ENCODE measurements at places on chromosomes 3 and 15.
A peak's percentile ranks its signal among the peaks of the same experiment; 100 is the strongest.

- no peak for DNase-seq
Observed at GRCh38 chr3:186235554-186235953, 126.5 kb downstream of the DGKG start.

- DNase-seq, result no peak
Observed at GRCh38 chr3:159664006-159664405, 324.6 kb upstream of the IL12A start.

GRCh38 chr15:71651750-71652186 is 158.6 kb upstream of the NR2E3 start:
- peak; percentile 17 for DNase-seq

DNA sequence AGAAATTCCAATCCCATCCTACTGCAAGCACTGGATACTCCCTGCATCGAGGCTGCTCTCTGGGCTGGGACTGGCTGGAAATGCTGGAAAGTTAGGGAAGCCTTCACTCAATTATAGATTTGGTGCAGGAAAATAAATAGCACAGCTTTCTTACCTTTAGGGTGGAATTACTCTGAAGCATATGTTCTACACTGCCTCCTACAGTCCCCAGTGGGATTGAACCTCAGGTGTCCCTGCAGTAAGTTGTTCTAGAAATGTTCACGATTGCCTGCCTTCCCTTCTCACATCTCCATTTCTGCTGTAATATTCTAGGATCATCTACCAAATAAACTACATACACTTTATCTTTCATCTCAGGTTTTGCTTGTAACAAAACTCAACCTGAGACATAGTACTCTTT is 536.7 kb upstream of the LMCD1 start:
- no peak for DNase-seq

- no peak for DNase-seq
Observed at GRCh38 chr15:78129077-78129750, 2.0 kb downstream of the CIB2 start.

GRCh38 chr15:40902605-40903561 is 8.6 kb downstream of the VPS18 start:
- DNase-seq, result no peak
